ENCODE measurements at places on chromosomes 16 and 17.

DNA sequence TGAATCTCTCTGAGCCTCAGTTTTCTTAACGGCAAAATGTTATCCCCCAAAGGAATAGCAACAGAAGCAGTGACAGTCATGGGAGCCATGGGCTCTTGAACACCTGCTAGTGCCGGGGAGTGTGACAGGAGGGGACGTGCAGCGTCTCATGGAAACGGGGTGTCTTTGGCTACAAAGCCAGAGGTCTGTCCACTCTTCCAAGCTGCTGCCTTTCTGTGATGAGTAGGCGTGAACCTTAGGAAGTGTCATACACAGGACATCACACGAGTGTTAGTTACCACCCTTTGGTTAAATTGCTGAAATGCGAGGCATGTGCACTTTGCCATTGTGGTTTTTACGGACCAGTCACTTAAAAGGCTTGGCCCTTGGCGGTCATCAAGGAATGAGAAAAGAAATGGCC, 93.4 kb downstream of the IRF8 start:
- no peak for DNase-seq

- DNase-seq: no peak
Observed at GRCh38 chr16:13743571-13743970, 176.4 kb upstream of the ERCC4 start.

DNA sequence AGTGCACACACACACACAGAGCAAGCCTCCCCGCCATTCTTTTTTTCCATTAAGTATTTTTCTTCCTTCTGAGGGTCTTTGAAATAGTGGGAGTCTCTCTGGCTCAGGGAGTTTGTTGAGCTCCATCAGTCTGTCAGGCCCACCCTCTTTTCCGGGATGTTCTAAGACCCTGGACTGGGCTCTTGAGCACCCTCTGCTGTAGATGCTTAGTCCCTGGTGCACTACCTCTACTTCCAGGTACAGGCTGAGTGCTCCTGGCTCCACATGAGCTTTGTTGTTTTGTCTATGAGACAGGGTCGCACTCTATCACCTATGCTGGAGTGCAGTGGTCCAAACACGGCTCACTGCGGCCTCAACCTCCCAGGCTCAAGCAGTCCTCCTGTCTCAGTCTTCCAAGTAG, 20.7 kb downstream of the LIMD2 start:
- DNase-seq: no peak

GRCh38 chr17:73007407-73007806, 85.1 kb downstream of the SLC39A11 start:
- DNase-seq: no peak

- DNase-seq: no peak
Observed at GRCh38 chr16:51430716-51431369, 279.8 kb upstream of the SALL1 start.

DNA sequence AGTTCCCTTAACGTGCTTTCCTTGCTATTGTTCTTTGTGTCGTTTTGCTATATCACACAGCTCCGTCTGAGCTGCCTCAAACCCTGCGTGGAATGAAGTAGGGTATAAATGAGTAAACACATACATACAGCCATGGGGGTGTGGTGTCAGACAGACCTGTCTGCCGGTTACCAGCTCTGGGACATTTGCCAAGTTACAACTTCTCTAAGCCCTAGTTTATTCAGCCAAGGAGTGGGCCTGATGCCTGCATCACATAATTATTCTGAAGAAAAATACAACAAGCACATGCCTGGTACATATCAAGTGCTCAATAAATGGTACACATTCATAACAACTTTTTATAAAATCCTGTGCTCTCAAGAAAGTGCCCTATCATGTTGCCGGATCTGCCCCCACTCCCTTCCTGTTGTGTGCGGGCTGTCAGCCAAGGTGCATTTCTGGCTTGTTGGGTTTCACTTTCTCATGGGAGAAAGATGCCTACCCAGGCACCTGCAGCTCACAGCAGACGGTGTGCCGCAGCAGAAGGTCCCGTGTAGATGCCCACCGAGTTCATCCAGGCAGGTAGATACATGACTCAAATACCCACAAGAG, 30.5 kb downstream of the SMPD3 start:
- DNase-seq: peak; percentile 87

DNA sequence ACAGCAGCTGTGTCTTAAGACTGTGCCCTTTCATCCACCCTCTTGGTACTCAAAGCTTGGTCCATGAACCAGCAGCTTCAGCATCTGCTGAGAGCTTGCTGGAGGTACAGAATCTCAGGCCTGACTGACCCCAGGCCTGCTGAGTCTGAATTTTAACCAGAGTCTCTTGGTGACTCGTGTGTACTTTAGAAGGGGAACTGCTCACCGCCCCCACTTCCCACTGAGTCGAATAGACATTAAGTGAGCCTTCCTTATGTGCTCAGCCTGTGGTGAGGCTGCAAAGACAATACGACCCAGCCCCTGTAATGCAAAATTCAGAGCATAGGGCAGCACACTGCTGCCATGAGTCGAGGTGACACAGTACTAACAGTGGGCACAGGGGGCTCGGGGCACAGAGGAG, 662.8 kb downstream of the WWOX start:
- DNase-seq: no peak

GRCh38 chr17:36544307-36545076, at the start of gene GGNBP2:
TSS of gene GGNBP2 (plus strand) at chr17:36544919. CDS start at chr17:36545725, 806 bp downstream.
- peak; percentile 97 for DNase-seq

- no peak for DNase-seq
Observed at GRCh38 chr17:64152428-64153125, 22.6 kb upstream of the ERN1 start.

DNA sequence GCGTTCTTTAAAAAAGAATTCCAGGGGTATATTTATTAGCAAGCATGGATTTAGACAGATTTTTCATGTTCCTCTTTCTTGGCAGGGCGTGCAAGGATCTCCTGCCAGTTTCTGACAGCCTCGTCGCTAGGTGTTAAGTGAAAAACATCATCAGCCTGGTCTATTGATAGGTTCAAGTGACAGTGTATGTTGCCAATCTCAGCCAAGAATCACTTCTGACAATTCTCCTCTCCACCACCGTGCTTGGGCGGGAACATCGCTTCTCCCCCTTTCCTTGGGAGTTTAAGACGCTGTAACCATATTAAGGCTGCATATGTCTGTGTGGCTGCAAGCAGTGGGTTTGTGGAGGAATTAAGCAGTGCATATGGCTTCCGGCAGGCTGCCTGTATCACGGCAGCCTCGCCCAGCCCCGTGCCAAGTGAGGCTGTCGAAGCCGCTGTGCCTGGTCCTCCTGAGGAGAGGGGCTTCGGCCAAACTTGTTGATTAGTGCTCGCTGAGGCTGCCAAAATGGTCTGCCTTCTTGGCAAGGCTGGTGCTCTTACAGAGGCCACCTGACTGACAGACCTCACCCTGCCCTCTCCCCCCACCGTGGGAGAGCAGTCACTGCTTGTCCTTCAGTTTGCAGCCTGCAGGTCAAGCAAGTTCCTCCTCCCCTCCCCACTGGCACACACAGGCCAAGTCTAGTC, 132.2 kb upstream of the MPHOSPH6 start:
- no peak for DNase-seq

- DNase-seq: no peak
Observed at GRCh38 chr16:28040039-28040438, 23.5 kb downstream of the GSG1L start.

GRCh38 chr16:53936052-53936451, 232.1 kb downstream of the FTO start:
- DNase-seq: no peak

DNA sequence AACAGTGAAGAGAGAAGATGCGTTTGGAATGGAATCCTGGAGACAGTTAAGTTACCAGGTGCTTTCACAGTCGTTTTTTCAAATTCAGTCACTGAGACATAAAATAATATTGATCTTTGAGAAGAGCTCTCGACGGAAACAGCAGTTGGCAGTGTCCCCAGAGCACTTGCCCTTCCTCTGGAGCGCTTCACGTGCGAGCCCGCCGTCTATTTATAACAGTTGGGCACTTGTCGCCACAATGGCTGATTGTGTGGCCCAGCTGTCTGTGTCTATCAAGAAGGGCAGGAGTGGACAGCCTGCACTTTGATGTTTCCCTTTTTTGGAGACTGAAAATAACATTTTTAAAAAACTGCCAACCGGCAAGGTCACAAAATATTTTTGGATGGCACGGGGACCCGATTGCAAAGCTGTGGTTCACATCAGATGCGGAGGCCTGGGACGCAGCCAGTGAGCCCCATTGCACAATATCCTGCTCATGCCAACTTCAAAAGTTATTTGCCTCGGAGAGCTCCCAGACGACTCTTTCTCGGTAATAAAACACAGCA, 62.9 kb downstream of the ADCY9 start:
- no peak for DNase-seq

- no peak for DNase-seq
Observed at GRCh38 chr17:74380086-74380958, 13.0 kb downstream of the GPR142 start.

DNA sequence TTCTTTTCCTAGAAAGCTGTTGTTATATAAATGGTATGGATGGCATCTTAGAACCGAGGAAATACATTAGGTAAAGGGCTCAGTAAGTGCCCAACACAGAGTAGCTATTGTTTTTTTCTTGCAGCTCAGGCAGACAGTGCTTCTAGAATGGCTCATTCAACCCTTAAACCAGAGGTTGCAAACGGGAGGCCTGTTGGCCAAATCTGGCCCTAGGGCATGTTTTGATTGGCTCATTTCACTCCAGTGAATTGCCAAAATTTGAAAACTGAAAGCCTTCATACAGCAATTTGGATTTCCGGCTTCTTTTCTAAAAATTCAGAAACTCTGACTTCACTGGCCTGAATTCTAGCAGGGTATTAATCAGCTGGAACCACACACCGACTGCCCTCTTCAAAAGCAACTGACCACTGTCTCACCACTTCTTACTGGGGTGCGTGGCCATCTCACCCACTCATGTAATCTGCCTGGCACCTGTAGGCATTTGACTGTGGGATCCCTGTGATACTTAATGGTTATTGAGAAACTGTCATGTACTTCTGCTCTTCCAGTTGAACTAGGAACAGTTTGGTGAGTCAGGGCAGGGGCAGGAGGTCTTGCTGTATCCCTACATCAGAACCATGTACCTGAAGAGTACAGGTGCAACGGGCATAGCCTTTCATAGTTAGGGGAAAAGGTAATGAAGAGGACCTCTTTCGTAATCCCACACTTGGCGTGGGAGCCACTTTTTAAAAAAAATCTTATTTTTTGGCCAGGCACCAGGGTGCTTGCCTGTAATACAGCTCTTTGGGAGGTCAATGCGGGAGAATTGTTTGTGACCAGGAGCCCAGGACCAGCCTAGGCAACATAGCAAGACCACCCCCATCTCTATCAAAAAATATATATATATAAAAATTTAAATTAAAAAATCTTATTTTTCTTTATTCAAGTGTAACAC, 53.6 kb upstream of the SCNN1B start:
- no peak for DNase-seq

- no peak for DNase-seq
Observed at GRCh38 chr17:29802246-29802645, 127.8 kb downstream of the SSH2 start.

DNA sequence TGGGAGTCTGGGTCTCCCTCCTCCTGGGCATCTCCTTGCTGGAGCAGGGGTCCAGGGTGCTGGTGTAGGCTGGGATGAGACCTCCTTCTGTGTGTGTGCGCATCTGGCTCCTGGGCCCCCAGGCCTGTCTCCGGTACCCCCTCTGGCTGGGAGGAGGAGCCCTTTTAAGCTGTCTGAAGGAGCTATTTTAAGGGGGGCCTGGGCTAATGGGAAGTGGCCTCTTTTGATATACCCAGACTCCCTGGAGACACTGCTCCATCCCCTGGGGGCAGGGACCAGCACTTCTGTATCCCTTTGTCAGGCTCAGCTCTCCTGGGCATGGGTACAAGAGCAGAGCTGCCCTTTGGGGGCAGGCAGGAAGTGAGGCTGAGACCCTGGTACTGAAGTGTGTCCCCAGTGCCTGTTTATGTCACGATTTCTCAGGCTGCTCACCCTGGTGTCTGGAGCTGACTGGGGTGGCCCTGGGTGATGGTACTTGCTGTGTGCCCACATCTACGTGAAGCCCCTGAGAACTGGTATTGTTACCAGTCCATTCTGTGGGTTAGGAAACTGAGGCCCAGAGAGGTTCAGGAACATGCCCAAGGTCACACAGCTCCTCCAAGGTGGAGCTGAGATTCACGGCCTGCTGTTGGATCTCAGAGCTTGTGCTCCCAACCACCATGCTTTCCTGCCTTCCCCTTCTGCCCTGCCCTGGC, 6.5 kb downstream of the ADCY7 start:
- DNase-seq: no peak

DNA sequence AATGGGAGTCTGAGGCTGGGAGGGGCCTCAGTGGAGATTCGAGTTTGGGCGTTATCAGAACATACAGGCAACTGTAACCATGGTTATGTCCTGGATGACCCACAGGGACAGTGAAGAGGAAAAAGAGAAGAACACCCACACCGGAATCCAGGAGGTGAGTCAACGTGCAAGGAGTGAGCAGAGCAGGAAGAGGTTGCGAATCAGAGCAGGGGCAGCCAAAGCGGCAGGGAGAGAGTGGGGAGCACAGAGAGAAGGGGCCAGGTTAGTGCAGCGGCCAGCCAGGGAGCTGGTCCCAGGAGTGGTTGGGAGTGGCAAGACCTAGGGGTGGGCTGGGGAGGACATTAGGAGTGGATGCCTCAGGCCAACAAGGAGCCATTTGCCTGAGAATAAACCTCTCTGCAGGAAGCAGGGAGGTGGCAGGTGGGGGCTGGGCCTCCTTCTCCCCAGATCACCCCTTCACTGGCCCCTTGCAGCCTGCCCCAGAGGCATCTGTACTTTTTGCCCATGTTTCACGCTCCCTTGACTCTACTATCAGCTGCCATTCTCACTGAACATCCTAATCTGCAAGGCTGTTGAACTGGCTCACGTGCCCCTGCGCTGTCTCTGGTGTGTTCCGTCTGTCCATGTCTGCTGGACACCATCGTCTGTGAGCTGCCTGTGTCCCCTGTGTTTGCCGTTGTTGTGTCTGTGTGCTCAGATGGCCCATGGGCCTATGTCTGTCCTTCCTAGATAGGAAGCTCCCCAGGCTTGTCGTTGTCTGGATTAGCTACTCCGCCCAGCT, 5.1 kb downstream of the KRT13 start:
- no peak for DNase-seq

DNA sequence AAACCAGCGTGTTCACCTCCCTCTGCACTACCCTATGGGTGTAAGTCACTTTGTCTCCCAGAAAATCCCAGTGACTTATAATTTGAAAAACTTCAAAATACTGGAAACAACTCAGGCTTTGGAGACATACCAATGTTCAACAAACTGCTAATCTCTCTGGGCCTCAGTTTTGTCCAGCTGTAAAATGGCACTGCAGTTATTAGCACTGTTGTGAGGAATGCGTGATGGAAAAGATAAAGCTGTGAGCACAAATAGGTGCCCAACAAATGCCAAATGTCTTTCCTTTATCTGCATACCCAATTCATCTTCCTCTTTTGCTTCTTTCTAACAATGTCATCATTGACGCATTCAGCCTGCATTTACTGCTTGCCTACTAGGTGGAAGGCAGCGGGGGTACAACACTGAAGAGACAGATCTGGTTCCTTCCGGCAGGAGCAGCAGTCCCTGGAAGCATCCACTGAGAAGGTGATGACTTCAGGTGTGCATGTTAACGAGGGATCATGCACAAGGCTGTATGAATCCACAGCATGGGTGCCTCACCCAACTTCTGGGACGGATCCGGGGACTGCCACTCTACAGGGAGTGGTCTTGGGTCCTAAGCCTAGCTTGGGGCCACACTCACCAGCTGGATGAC, 63.4 kb downstream of the CYTH1 start:
- DNase-seq: no peak

GRCh38 chr17:83103200-83103942, 24.0 kb downstream of the METRNL start:
- peak; percentile 37 for DNase-seq
